ENCODE measurements at places on chromosomes 6 and 20.

GRCh38 chr20:34736106-34736735, 32.1 kb downstream of the TP53INP2 start:
- no peak for DNase-seq

DNA sequence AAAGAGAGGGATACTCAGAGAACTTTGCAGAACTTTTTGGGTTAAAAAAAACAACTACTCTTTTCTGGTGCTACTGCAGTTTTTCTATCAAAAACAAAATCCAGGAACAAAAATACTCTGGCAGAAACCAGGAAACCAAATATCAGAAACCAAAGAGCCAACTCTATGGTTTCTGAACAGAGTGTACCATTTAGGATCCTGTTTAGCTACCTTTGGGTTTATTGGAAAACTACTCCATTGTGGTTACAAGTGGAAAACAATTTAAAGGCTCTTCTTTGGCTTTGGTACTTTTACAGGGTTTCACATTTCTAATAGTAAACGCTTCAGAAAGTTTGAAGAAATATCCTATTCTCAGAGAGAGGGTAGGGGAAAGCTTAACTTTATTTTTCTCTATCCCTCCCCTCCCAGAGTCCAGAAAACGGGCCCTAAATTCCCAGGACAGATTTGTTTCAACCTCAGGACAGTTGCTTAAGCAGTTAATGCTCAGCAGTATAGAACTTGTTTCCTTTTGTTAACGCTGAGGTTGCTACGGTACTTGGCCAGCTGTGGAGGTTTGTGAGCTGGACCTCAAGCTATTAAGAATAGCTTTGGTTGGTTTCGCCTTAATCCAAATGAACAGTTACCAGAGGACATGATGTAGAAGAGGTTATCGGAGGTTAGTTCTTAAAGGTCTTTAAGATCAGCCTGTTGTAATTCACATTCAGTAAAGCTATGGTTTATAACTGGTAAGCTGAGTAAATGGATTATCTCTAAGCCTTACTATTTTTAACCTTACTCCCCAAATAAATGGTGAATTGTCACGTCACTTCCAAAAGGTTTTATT, 47.9 kb downstream of the FOXO3 start:
- no peak for DNase-seq

GRCh38 chr6:111727802-111728201, 122.1 kb upstream of the TRAF3IP2 start:
- no peak for DNase-seq

DNA sequence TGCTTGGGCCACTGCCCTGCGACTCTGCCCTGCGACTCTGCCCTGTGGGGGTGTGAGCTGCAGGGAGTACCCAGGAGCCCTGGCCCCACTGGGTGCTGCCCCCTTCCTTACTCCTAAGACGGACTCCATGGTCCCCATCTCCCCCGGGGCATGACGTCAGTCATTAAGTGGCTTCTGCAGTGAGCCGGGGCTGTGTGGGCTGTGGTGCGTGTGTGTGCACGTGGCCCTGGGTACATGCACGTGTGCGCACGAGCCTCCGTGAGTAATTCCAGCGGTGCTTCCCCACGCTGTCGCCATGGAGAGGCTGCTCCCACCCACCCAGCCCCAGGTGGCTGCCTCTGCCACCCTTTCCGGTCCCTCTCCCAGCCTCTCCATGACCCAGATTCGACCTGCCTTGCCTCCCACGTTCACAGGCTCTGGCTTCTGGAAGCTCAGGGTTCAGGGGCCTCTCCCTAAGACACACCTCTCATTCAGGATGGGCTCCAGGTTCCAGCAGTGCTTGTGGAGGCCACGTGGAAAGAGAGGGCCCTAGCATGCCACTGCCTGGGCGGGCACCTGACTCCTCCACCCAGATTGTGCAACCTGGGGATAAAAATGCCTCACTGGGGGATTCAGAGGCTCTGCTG, 88.3 kb downstream of the DLGAP4 start:
- DNase-seq = no peak

DNA sequence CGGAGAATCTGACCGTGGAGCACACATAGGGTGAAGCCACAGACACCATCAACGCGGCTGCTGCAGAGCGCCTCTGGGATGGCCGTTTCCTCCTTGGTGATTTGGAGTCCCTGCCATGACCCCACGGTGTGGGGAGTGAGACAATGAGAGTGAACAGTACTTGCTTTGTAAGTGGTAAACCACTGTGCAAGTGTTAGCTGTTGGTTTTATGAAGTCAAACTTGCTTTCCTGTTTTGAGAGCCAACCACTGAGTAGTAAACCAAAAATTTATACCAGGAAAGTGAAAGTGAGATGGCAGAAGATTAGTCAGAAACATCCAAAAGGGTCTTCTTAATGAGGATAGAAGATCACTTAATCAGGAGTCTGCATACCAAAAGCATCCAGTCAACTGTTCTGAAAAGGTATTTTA, 160.7 kb downstream of the FOXC1 start:
- DNase-seq = no peak

GRCh38 chr6:68173616-68174015, 461.5 kb upstream of the ADGRB3 start:
- DNase-seq = no peak

GRCh38 chr6:52790861-52791260, 12.8 kb downstream of the GSTA1 start:
- no peak for DNase-seq

GRCh38 chr20:49737260-49737659, 23.6 kb upstream of the B4GALT5 start:
- DNase-seq = no peak

DNA sequence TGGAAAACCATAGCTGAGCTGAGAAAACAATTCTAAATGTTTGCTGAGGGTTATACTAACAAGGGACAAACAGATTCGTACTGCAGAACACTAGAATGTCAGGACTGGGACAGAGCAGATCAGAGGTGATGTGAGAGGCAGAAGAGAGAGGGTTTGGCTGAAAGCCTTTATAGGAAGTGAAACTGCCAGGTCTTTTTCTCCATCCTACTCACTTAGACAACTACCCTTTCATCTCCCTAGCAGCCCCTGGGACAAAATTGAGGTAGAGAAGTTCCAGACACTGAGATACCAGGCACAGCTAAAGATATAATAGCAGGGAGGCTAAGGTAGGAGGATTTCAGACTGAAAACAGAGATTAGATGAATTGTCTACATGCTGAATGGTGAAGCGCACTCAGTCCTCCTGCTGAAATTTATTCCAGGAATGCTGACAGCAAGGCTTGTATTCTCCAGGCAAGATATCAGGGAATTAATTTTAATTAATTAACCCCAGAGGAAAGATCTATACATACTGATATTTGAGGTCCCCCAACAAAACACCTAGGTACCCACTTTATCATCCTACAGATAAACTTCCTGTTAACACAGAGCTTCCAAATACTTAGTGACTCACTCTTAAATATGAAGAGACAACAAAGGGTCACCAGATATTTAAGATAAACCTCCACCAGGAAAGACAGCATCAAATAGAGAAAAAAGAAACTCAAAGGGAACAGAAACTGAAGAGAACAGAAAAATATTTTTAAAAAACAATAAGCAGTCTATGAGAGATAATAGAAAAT, 12.6 kb upstream of the EIF2S2 start:
- DNase-seq = no peak

GRCh38 chr6:155284775-155285174, 21.0 kb downstream of the CLDN20 start:
- DNase-seq = no peak

DNA sequence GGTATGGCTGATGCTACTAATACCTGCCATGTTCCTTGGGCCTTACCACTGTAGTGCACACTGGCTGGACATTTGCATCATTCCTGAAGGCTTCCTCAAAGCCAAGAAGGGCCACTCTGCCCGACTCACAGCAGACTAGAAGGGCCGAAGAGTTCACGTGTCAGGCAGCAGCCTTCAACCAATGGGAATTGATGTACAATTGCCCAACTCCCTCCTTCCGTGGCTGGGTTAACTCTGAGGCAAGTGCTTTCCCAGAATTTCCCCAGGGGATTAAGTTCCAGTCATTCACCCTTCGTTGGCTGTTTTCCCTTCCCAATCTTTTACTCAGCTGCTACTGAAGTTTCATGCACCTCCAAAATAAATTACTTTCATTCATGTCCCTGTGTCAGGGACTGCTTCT, 29.8 kb downstream of the PSMB9 start:
- DNase-seq = no peak

DNA sequence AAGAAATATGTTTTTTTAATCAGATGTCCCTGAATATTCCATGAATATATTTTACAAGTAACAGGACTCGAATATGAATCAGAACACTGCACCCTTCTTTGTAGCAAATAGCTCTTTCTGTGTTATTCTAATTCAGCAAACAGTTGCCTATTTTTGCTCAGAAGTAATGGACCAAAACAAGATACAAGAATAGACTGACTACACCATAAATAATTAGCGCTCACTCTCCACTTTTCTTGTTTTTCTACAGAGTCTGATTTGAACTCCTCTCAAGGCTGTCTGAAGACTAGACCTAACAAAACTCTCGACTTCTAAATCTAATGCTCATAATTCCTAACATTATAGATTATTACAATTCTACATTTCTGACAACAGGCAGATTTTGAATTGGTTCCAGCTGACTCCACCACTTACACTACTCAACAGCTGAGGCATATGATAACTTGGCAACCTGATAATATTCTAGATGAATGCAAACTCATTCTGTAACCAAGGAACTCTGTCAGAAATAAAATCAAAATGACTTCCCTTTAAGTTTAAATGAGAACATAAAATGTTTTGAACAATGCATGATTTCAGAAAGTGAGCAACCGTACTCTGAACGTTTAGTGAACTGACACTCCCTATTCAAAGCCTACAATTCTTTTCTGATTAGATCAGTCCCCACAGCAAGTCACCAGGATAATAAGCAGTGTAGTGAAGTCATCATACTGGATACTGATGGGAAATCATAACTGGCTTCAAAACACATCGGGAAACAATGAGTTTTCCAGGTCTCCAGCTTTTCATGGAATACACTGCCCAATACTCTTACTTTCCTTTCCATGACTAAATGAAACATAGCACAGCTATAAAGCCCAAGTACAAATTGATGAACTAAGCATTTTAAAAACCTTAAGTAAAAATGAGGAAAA, 114.2 kb upstream of the BEND6 start:
- DNase-seq = no peak

GRCh38 chr6:107870381-107870780, 46.3 kb upstream of the SCML4 start:
- DNase-seq = no peak

DNA sequence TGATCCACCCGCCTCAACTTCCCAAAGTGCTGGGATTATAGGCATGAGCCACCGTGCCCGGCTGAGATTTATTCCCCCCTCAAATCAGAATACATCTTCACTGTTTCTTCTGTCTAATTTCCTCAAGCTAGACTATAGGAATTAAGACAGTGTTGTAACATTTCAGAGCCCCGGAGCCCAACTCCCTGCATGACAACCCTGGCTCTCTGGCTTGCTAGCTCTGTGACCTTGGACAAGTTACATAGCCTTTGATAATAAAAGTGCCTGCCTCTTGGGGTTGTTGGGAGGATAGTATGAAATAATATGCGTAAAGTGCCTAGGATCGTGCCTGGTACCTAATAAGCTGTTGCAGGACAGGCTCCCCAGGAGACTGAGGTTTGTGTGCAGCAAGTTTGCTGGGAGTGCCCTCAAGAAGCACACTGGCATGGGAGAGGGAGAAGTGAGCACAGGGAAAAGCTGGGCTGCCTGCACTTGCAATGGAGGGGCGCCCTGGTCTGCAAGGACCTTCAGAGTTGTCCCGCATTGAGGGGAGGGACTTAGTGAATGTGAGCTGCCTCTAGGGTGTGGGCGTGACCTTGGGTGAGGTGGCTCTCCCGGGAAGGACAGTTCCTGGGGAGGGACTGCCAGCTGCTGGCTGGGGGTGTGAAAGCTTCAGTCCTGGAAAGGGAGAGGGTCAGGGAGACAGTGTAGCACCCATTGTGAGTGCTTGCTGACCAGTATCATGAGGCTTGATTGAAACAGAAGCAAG, 43.4 kb downstream of the TAF8 start:
- DNase-seq = no peak

DNA sequence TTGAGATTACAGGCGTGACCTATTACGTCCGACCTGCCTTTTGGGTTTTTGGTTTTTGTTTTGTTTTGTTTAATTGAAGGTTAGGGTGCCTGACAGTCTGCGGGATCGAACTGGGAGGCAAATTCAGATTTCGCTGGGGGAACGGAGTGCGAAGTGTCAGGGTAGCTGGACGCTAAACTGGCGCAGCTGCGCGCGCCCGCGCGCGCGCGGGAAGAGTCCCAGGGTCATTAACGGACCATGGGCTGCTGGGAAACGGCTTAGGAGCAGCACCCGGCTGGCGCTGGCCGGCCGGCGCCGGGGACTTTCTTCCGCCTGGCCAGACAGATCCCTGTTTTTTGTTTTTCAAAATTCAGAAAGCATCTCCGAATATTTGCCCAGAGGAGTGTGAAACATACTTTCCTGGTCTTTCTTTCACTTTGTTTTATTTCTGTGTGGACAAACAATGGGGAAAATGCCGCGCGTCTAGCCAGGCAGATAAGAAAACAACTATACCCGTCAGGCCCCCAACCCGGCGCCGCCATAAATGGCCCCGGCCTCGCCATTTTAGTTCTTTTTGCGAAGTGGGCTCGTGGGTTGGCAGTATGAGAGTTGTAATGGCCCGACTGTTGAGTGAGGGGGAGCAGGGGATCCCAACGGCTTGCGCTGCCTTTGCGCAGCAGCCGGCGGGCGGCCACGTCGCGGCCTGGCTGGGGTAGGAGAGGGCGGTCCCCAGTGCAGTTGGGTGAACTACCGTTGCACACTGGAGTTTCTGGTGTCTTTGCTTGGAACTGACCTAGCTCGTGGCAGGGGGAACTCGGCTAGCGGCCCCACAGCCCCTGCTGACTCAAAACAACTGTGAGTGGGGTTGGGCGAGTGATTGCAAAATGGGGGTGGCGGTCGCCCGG, 7.1 kb downstream of the HSPA1B start:
- peak; percentile 63 for DNase-seq

DNA sequence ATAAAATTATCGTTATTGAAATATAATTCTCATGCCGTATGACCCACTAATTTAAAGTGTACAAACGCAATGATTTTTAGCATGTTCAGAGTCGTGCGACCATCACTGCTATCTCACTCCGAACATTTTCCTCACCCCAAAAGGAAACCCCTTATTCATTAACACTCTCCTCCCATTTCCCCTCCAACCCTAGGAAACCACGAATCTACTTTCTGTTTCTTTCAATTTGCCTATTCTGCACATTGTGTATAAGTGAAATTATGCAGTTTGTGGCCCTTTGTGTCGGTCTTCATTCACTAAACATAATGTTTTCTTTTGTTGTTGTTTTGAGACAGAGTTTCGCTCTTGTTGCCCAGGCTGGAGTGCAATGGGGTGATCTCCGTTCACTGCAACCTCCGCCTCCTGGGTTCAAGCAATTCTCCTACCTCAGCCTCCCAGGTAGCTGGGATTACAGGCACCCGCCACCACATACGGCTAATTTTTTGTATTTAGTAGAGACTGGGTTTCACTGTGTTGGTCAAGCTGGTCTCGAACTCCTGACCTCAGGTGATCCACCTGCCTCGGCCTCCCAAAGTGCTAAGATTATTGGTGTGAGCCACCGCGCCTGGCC, 99.7 kb upstream of the ZNF217 start:
- DNase-seq = no peak

GRCh38 chr6:51792273-51793030, 295.0 kb downstream of the PKHD1 start:
- no peak for DNase-seq

Data from activated naive CD4-positive, alpha-beta T cell (primary cell).